ENCODE measurements at places on chromosomes 3 and 15.

DNA sequence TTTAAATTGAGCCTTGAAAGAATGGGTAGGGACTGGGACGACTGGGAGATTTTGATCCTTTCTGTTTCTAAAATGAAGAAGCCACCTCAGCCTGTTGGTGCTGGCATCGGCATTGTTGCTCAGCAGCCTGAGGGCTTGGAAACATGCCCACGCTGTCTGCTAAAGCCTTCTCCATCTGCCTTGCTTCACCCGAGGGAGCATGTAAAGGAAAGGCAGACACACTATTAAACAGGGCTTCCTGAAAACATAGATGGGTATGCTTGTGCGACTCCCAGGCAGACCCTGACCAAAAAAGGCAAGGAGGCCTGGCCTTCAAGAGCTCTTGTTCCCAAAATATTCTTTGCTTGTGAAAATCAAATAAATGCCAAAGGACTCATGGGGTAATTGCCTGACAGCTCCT, 84.2 kb upstream of the SLC4A7 start:
- DNase-seq, result peak; percentile 66

GRCh38 chr3:105835606-105836005, 33.2 kb downstream of the CBLB start:
- DNase-seq, result no peak

- peak; percentile 87 for DNase-seq
Measured at GRCh38 chr15:72199721-72200212, 2.2 kb upstream of the GRAMD2A start.

DNA sequence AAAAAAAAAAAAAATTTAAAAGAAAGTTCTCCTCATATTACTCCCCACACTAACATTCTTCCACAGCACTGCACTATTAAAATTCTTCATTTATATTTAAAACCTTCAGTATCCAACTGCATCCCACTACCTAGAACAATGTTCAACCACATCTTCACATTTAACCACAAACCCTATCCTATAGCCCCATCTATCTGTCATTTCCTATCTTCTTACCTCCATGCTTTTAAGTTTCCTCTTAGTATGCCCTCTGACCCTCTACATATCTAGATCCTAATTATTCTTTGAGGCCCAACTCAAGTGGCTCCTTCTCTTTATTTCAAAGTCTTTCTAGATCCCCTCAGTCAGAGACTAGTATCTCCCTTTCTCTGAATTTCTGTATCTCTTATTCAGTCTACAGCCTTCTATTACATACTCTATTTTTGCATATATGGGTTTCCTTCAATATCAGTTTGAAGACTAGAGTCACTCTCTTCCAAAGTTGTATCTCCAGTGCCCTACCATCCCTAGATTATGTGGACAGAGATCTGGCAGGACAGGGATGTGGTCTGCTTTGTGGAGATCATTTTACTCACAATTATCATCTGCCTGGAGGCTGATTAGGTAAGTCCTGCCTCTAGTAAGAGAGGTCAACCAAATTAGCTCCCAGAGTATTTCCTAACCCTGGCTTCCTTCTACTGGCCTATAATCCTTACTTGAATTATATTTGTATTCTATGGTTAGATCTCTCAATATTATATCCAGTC, 1.4 kb downstream of the CIAO2A start:
- no peak for DNase-seq

GRCh38 chr3:174907628-174908407, 48.7 kb downstream of the NAALADL2 start:
- no peak for DNase-seq

Data from prostate gland (tissue), 2 donors.